ENCODE measurements at places on chromosomes 12 and 14.

GRCh38 chr12:6533653-6533922 lies 729 bp upstream of the GAPDH start:
- no peak for DNase-seq

DNA sequence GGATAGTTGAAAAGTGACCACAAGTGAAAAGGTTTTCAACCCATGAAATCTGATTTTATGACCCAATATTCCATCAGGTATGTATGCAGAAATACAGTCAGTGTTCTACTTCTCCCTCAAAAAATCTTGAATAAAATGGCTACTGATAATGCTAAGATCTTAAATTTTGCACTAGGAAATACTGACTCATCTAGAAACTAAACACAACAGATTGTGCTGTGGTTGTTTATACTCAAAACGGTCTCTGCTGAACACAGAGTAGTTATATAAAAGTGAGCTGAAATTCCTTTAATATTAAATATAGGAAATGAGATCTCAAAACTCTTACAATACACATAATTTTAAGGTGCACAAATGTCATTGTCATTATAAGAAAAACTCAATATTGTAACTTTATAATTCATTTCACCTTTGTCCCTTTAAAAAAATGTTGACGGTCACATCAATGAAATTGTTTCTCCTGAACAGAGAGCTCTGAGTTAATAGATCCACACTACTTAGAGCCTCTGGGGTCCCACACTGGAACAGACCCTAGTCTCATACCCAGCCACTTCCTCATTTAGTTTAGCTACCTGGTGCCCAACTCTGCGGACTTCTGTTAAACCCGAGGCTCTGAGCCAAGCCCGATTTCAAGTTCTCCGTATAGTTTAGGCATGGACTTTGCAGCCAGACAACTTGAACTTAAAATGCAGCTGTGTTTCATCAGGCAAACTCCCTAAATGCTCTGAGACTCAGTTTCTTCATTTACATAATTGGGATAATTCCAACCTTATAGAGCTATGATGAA lies 9.3 kb downstream of the COCH start:
- no peak for DNase-seq

DNA sequence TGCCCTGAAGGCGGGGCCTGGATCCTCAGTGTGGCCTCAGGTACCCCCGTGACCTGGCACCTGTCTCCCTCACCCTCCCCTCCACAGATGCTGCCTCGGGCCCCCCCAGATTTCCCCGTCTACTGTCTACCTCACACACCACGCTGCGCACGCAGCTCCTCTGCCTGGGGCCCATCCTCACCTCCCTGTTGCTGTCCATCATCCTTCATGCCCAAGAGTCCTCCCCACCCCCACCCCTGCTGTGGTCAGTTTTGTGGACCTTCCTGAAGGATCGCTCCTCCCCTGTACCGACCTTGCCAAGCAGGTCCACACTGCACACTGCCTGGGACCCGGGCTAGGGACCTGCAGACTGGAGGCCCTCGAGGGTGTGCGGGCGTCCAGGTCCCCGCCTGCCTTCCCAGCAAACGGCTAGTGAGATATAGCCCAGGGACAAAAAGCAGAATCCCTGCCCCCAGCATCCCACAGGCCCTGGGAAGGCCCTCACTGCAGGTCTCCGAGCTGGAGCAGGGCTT lies 197.4 kb upstream of the DIO3 start:
- DNase-seq: no peak

DNA sequence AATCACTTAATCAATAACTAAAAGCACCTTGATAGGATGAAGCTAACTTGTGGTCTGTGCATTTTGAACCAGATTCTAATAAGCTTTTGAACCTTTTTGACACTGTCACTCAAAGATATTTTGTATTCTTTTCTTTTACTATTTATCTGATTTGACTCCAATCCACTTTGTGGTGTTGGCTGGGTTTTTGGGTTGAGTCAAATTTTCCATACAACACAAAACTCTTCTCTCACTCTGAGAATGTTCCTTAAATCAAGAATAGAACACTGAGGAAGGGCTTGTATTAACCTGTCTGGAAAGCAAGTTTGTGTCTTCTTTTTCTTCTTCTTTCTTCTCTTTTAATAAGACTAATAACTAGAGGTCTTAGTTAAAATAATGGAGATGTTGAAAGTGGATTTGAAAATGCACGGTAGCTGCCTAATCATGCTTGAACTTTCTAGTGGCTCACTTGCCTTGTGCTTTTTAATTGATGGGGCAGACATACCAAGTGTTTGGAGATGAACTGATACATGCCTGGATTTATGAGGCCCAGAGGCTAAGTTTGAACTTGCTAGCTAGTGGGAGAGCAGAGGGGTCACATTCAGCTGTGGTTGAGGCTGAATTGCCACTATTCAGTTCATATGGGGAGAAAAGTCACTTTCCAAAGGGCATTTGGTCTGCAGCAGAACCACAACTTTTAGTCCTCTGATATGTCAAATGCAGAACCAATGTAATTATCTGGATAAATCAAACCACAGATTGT lies 93.5 kb upstream of the PTHLH start:
- DNase-seq: no peak

- no peak for DNase-seq
Observed at GRCh38 chr12:20426191-20426590, 57.9 kb downstream of the PDE3A start.

DNA sequence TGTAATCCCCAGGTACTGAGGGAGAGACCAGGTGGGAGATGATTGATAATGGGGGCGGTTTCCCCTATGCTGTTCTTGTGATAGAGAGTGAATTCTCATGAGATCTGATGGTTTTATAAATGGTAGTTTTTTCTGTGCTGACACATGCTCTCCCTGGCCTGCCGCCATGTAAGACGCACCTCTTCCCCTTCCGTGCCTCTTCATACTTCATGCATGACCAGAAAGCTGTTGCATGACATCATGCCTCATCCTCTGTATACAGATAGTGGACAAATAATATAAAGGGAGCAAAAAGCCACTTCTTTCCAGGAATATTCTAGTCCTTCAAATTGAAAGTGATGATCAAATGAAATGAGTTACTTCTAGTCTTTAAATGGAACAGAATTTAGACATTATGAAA lies 47.3 kb upstream of the LRIG3 start:
- DNase-seq: no peak

DNA sequence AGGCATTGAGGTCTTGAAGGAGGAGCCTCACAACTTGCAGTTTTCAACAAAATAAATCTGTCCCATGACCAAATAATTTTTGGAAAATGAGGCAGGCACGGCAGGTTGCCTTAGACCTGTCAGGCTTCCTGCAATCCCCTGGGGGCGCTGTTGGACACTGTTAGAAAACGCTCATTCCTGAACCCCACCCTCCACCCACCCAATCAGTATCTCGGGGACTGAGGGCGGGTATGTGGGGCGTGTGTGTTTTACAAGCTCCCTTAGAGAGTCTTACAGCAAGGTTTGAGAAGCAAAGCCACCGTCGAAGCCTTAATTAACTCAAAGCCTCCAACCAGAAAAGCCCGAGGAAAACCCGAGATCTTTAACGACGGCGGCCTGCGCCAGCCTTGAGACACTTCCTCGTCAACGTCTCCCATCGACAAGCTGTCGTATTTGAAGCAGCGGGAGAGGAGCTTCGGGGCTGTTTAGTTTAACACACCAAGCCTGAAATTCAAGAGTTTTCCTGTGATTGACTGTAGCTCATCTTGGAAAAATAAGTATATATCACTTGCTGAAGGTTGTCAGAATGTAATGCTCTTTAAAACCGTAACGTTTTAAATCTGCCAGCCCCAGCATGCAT lies 123.0 kb downstream of the GLT1D1 start:
- DNase-seq: no peak

DNA sequence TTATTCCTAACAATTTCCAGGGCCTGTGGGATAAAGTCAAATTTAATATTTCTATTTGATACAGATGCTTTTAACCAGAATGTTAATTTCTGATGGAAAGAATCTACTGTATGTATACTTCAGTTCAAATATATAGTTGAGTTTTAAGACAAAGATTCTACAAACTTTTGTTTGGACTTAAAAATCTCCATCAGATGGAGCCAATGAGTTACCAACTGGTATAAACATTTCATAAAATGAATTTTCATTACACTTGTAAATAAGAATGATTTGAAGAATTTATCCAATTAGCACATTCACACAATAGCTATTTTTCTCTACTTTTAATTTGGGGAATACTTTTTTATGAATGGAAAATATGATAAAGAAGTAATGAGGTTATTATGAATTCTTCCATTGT lies 425.2 kb upstream of the MIS18BP1 start:
- no peak for DNase-seq

DNA sequence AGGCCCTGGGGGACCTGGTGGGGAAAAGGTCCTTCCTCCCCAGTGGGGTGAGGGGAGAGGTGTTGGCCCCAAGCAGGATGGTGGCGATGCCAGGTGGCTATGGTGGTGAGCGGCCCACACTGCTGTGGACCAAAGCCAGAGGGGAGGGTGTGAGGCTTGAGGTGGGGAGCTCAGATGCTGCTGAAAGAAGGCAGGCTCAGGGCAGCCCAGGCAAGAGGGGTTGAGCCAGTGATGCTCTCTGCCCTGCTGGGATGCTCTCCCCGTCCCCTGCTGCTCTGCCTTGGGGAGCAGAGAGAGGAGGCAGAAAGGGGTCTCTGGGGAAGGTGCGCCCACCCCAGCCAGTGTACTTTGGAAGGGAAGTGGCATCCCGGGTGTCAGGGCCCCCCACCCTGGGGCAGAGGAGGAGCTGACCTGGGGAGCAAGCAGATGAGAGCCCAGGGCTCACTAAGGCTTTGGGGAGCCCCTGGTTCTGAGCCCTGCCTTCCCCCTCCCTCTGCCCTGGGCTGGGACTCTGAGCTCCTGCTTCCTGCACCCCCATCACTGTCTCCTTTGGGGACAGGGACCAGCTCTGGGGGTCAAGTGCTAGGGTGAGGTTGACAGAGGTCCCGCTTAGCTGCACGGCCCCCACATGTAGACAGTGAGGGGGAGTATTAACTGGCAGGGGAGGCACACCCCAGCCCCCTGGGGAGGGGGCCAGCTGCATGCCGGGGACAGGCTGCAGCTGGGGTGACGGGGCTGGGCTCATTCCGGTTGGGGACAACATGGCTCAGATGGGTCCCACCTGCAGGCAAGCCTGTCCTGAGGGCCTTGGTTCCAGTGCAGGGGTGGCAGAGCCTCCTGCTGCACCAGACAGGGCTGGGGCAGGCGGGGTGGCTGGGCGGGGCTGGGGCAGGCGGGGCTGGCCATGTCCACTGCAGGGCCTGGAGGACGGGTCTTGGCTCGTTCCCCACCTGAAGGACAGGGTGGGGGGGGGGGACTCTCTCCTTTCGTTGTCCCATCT lies 124.4 kb downstream of the KIF26A start:
- DNase-seq: no peak

DNA sequence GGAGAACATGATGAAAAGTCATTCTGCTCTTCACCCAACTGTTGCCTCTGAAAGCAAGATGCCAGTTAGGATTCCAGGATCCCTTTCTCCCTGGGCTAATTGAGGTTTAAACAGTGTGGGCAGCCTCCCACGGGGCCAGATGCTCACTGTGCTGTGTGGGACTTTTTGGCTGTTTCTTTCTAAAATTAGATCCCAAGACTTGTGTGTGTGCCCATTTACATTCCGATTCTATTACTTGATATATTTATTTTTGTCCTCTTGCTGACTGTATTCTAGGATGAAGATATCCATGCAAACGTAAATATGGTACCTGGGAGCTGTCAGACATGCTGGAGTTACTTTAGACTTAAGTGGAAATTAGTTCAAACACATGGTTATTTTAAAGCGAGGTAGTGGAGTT lies 6.2 kb downstream of the IFT43 start:
- DNase-seq: no peak

- peak; percentile 18 for DNase-seq
Observed at GRCh38 chr12:93591137-93591868, 18.8 kb downstream of the SOCS2 start.

DNA sequence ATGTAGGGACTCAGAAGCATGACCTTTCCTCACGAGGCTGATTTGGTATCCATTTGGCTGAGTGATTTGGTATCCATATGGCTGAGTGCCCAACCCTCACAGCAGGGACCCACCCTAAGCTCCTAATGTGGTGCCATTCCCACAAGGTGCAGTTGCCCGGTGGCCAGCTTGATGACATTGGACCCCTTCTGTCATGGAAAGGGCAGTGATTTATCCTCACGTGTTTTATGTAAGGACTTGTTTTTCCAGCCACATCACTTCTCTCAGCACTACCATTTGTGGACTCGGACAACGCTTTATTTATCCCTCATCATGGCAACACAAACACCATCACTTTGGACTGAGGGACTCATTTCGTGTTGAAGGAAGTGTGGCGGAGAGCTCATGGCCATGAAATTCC lies 8.5 kb upstream of the CDC42BPB start:
- DNase-seq: no peak

GRCh38 chr14:78701246-78701645 lies 531.1 kb downstream of the NRXN3 start:
- DNase-seq: no peak

DNA sequence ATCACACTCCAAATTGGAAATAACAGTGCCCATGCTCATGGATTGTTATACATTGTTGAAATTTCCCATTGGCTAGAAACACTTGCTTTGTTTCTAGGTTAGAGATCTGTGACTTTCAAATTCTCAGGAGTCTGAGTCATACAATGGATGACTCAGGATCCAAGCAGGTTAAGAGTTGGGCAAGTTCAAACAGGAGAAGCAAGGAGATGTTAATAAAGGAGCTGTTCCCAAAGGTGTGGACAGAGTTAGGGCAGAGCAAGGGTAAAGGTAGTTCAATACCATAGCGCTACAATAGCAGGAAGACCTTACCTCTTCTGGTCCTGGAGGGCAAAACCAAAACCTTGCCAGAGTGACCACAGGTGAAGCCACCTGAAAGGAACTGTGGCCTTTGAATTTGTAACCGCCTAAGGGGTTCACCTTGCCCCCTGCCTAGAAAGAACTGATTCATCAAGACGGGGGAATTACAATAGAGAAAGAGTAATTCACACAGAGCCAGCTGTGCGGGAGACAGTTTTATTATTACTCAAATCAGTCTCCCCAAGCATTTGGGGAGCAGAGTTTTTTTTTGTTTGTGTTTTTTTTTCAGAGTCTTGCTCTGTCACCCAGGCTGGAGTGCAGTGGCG lies 4.2 kb upstream of the AMN1 start:
- DNase-seq: no peak

GRCh38 chr14:103880348-103881267 lies 33.2 kb upstream of the PPP1R13B start:
- peak; percentile 15 for DNase-seq

DNA sequence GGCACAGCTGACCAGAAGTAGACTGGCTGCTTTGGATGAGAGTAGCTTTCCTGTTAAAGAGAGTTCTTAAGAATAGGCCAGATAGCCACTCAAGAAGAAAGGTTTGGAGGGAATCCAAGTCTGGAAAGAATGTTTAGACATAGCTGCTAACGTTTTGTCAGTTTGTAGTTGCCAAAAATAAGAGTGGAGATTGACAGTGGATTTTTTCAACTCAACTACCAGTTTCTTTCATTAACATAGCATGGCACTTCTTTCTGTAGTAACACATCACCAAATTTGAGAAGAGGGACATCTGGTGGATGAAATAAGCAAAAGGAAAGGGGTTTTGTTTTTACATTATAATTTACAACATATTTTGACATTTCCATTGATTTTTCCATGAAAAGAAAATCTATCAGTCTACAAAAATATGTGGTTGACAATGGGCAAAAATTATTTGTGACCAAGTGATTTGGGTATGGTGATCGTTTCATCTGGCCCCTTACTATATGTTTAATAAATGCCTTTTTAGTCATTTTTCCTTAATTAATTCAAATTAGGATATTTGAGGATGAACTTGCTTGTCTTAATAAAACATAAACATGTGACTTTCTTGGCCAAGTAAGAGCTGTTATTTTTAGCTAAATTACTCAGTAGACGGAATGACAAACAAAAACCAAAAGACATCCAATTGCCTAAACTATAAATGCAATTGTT lies 71.1 kb downstream of the PTPRR start:
- no peak for DNase-seq

All from activated CD4-positive, alpha-beta T cell treated with anti-CD3 and anti-CD28 coated beads, Interleukin-2, amount 50 U/mL, for 1 hour (primary cell).